ENCODE measurements at places on chromosomes 3 and 15.

DNA sequence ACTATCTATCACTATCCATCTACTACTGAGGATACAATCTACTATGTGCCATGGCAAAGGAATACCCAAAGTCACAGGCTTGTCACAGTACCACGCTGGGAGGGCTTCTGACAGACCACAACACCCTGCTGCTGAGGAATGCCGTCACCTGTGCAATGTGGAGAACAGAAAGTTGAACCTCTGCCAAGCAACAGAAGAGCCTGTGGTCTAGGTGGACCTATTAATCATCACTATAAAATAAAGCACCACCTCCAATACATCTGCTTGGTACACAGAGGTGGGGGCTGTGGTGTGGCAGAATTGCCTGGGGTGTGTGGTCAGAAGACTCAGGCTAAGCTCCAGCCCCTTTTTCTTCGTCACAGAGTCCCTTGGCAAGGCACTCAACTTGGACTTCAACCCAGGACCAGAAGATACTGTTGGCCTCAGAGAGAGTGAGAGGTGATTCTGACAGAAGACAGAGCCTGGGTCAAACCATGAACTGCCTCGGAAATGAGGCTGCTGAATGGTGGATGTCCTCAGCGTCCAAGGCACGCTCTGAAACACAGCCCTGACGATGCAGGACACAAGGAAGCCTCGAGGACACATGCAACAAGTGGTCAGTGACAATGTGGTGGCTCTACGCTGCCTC lies 189.4 kb upstream of the CHRNA7 start:
- DNase-seq, result no peak

- DNase-seq, result no peak
Observed at GRCh38 chr15:31276596-31277298, 49.9 kb upstream of the KLF13 start.

- DNase-seq, result no peak
Observed at GRCh38 chr15:101052681-101053121, 133.5 kb downstream of the LRRK1 start.

DNA sequence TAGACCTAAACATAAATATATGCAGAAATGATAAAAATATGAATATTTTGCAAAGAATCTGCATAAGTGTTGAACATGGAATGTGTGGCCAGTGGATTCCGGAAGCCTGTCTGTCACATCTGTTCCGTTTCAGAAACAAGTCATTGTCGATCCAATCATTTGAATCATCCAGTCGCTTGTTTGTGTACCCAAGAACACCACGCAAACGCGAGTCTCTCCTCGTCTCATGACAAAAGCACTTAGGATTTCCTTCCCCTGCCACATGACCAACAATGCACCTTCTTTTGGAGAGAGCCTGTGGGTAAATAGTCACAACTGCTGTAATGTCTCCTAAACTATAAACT lies 80.2 kb downstream of the FMN1 start:
- no peak for DNase-seq

All from CD4-positive, alpha-beta T cell treated with Interleukin-15 for 4 hours (primary cell).